Activated CD4-positive, alpha-beta T cell treated with anti-CD3 and anti-CD28 coated beads, Interleukin-2, amount 50 U/mL, for 24 hours (primary cell): ENCODE measurements at places on chromosomes 3 and 15.

- DNase-seq, result no peak
Observed at GRCh38 chr3:115975353-115975752, 352.0 kb downstream of the GAP43 start.

DNA sequence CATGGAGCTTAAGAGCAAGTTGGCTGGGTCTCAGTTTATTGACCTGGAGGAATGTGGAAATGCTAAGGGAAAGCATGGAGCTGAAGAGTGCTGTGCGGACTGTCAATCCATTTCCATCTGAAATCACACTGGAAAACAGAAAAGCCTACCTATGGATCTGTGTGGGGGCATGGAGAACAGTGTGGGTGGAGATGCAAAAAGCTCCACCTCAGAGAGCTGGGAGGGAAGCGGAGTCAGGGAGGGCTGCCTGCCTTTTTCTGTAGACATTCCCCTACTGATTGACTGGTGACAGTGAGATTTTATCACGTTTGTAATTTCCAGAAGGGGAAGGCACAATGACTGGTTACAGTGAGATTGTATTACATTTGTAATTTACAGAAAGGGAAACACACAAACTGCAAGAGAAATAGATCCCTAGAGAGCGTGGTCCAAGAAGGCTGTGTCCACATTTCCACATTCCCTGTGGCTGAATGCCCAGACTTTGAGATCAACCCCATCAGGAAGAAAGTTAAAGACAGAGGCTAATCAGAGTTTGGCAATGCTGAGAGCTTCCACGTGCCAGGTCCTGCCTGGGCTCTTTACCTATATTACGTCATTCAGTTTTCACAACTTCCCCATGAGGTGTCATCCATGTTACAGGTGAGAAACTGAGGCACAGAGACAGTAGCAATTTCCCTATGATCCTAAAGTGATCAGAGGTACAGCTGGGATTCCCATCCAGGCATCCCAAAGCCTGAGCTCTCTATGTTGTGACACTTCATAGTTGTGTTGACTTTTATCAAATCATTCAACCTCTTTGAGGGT is 67.7 kb upstream of the NSMCE3 start:
- DNase-seq, result no peak

- no peak for DNase-seq
Observed at GRCh38 chr3:90026406-90026805, 919.0 kb downstream of the EPHA3 start.

- DNase-seq, result no peak
Observed at GRCh38 chr3:157384491-157384890, 52.2 kb upstream of the PTX3 start.

DNA sequence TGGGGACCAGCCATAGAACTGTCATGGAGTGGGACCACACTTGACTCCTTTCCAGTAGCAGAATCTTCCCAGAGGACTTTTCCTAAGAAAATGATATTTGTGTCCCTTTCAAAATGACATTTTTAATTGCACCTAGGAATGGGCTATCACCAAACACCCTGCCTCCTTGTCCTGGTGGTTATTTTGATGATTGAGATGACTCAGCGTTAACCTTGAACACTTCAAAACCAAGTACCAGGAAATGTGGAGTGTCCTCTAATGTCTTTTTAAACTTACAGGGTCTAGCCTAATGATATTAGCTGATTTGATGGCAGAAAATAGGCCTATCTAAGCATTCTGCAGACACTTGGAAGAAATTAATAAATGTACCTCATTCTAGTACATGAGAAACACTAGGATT is 90.7 kb downstream of the HHLA2 start:
- DNase-seq, result no peak

DNA sequence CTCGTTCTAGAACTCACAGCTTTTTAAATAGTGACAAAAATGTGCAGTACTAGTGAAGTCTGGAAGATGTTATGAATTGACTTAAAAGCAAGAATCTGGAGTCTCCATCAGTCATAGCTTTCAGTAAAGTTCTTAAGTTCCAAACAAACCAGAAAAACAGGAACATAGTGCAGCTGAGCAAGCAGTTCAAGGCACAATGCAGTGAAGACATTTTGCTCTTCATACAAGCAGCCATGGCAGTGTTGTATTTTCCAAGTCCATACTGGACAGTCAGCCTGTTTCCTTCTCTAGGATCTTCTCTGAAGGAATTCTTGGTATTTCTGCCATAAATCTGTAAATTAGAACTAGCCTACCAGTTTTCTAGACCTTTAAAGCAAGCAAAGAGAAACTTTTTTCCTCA is 90.5 kb downstream of the LRRC28 start:
- DNase-seq, result no peak

DNA sequence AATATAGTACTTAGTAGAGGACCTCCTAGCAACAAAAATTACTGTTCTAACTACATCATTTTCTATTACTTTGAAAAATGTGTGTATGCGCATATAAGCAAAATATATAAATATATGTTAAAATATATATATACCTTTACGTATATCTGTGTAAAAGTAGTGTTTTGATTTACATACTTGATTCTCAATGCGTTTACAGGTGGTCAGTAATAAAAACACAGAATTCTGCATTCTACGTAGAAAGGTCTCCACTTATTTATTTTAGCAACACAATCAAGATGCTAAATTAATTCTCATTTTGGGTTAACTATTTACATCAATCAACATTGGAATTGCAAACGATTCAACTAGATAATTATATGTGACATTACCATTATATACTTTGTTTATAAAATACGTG is 158.0 kb downstream of the ATG7 start:
- no peak for DNase-seq
